ENCODE measurements at places on chromosomes 1 and 21.

GRCh38 chr1:177209357-177209756 is 38.6 kb downstream of the BRINP2 start:
- H3K27ac ChIP-seq: no peak overlapping the region
- no peak for DNase-seq
- H3K4me3 ChIP-seq: no peak overlapping the region

GRCh38 chr1:195934817-195935553 is 673.3 kb downstream of the KCNT2 start:
- H3K4me1 ChIP-seq: no peaks in the 10 kb centered on the region
- no peak for DNase-seq
- no peak overlapping the region for H3K4me3 ChIP-seq
- no peak overlapping the region for H3K27ac ChIP-seq
- H3K36me3 ChIP-seq: no peaks in the 10 kb centered on the region

- no peak for DNase-seq
- no peak overlapping the region for H3K27ac ChIP-seq
- no peak overlapping the region for H3K4me3 ChIP-seq
- H3K4me1 ChIP-seq: peaks cover 10% of the 10 kb centered on the region
- H3K36me3 ChIP-seq: no peaks in the 10 kb centered on the region
These were observed 12.8 kb upstream of the FOXO6 start for GRCh38 chr1:41348394-41348793.

DNA sequence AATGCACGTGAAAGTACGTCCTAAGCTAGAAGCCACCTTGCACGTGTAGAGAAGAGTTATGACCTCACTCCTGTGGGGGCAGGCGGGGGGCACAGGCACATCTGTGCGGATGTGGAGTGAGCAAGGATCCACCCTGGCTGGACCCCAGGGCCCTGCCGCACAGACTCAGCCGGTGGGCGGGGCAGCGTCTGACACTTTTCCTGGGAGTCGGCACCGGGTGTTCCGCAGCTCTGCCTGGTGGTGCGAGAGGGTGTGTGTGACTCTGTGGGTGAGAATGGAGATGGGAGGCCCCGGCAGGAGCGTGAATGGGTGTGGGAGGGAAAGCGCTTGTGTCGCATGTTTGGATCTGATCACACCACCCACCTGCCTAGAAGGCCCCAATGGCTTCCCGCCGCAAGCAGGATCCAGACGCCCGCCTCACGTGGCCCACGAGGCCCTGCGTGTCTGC is 29.5 kb downstream of the RAP1GAP start:
- no peak overlapping the region for H3K4me3 ChIP-seq
- no peak for DNase-seq

DNA sequence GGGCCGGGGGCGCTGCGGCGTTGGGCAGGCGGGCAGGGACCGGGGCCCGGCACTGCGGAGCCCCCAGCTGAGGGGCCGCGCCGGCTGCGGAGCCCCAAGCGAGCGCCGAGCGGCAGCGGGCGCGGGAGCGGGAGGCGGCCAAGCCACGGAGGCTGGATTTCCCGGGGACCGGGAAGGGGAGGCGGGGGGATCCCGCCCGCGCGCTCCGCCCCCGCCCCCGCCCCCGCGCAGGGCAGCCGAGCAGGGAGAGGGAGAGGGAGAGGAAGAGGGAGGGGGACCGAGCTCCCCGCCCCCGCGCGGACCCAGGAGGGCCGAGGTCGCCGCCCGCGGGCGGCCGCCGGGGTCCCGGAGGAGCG is at the start of gene DLGAP3:
Gene DLGAP3 (minus strand): TSS at position 154 of the 356 bp plus-strand sequence. CDS start 24,267 bp downstream, outside the sequence.
- peaks cover 5% of the 10 kb centered on the region for H3K4me1 ChIP-seq
- H3K27me3 ChIP-seq: peaks cover 31% of the 10 kb centered on the region
- H3K27ac ChIP-seq: no peak within 1 kb of the TSS
- peak within 1 kb of the TSS; percentile 44 for H3K4me3 ChIP-seq
- no peaks in the 10 kb centered on the region for H3K36me3 ChIP-seq
- no peak for DNase-seq

GRCh38 chr21:44596068-44596725 is 3.9 kb upstream of the KRTAP10-6 start:
- H3K4me3 ChIP-seq: no peak overlapping the region
- H3K27ac ChIP-seq: no peak overlapping the region
- H3K36me3 ChIP-seq: no peaks in the 10 kb centered on the region
- no peak for DNase-seq
- H3K27me3 ChIP-seq: no peaks in the 10 kb centered on the region

- no peaks in the 10 kb centered on the region for H3K4me1 ChIP-seq
- no peaks in the 10 kb centered on the region for H3K36me3 ChIP-seq
- H3K27ac ChIP-seq: no peak overlapping the region
- no peak for DNase-seq
- no peaks in the 10 kb centered on the region for H3K27me3 ChIP-seq
- no peak overlapping the region for H3K4me3 ChIP-seq
These were observed 114.0 kb downstream of the DTL start for GRCh38 chr1:212149566-212149965.

- no peaks in the 10 kb centered on the region for H3K27me3 ChIP-seq
- no peak overlapping the region for H3K4me3 ChIP-seq
- no peak for DNase-seq
- H3K36me3 ChIP-seq: no peaks in the 10 kb centered on the region
- H3K4me1 ChIP-seq: no peaks in the 10 kb centered on the region
- no peak overlapping the region for H3K27ac ChIP-seq
These were observed 107.1 kb upstream of the PAXBP1 start for GRCh38 chr21:32878661-32879060.

- H3K4me3 ChIP-seq: no peak overlapping the region
- no peaks in the 10 kb centered on the region for H3K4me1 ChIP-seq
These were observed 186.6 kb downstream of the AK5 start for GRCh38 chr1:77468257-77468948.

GRCh38 chr1:29256979-29257804 is 20.9 kb downstream of the PTPRU start:
- H3K36me3 ChIP-seq: peaks cover 3% of the 10 kb centered on the region
- peaks cover 26% of the 10 kb centered on the region for H3K4me1 ChIP-seq
- no peak overlapping the region for H3K4me3 ChIP-seq
- DNase-seq: no peak
- no peaks in the 10 kb centered on the region for H3K27me3 ChIP-seq

DNA sequence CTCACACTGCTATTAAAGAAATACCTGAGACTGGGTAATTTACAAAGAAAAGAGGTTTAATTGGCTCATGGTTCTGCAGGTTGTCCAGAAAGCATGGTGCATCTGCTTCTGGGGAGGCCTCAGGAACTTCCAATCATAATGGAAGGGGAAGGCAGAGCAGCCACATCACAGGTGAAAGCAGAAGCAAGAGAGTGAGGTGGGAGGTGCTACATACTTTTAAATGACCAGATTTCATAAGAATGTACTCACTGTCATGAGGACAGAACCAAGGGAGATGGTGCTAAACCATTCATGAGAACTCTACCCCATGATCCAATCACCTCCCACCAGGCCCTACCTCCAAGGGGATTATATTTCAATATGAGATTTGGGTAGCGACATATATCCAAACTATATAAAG is 55.7 kb downstream of the MRPL39 start:
- no peak overlapping the region for H3K4me3 ChIP-seq
- H3K36me3 ChIP-seq: no peaks in the 10 kb centered on the region
- no peak overlapping the region for H3K27ac ChIP-seq
- no peak for DNase-seq

DNA sequence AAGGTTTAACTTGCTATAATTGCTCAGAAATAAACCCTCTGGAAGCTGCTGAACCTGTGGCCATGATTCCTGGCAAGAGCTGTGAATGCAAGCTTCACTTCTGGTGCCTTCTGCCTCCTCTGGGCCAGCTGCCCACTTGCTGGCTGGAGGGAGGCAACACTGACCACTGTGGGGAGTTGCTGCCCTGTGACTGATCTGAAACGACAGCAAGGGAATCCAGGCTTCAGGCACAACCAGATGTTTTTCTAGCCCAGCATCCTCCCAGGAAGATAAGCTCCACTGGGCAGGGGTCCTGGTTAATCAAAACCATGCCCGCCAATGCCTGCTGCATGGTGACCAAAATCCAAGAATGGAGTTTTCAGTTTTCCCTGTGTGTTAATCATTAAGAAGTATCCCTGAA is 180.0 kb upstream of the HMGB4 start:
- H3K4me1 ChIP-seq: no peaks in the 10 kb centered on the region
- H3K4me3 ChIP-seq: no peak overlapping the region
- DNase-seq: no peak
- H3K27ac ChIP-seq: no peak overlapping the region

DNA sequence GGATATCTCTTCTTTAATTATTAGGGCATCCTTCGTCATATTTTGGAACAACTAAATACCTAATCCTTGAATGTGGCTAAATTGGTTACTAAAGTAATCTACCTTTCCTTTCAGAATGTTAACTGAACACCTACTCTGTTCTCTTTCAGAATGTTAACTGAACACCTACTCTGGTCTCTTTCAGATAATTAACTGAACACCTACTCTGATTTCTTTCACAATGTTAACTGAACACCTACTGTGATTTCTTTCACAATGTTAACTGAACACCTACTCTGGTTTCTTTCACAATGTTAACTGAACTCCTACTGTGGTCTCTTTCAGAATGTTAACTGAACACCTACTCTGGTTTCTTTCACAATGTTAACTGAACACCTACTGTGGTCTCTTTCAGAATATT is 21.9 kb downstream of the RAB7B start:
- no peak overlapping the region for H3K27ac ChIP-seq
- no peaks in the 10 kb centered on the region for H3K27me3 ChIP-seq
- DNase-seq: no peak
- H3K4me1 ChIP-seq: peaks cover 6% of the 10 kb centered on the region
- no peak overlapping the region for H3K4me3 ChIP-seq

- no peak overlapping the region for H3K27ac ChIP-seq
- no peak overlapping the region for H3K4me3 ChIP-seq
- no peak for DNase-seq
- H3K36me3 ChIP-seq: no peaks in the 10 kb centered on the region
- peaks cover 6% of the 10 kb centered on the region for H3K4me1 ChIP-seq
These were observed 736.8 kb upstream of the NCAM2 start for GRCh38 chr21:20261364-20261763.

- no peaks in the 10 kb centered on the region for H3K4me1 ChIP-seq
- no peak overlapping the region for H3K4me3 ChIP-seq
- DNase-seq: no peak
- no peak overlapping the region for H3K27ac ChIP-seq
- no peaks in the 10 kb centered on the region for H3K27me3 ChIP-seq
These were observed 67.8 kb downstream of the RNF220 start for GRCh38 chr1:44472620-44473525.

GRCh38 chr1:110485725-110486124 is 33.2 kb downstream of the KCNA10 start:
- no peaks in the 10 kb centered on the region for H3K4me1 ChIP-seq
- H3K27ac ChIP-seq: no peak overlapping the region
- no peak overlapping the region for H3K4me3 ChIP-seq
- H3K36me3 ChIP-seq: no peaks in the 10 kb centered on the region

GRCh38 chr1:177596485-177596884 is 373.4 kb downstream of the SEC16B start:
- no peak overlapping the region for H3K27ac ChIP-seq
- no peaks in the 10 kb centered on the region for H3K4me1 ChIP-seq
- no peak for DNase-seq
- no peaks in the 10 kb centered on the region for H3K27me3 ChIP-seq

GRCh38 chr1:22053017-22053860 is 730 bp downstream of the CDC42 start:
- peaks cover 9% of the 10 kb centered on the region for H3K4me1 ChIP-seq
- H3K27ac ChIP-seq: peak overlapping the region; percentile 99
- H3K27me3 ChIP-seq: no peaks in the 10 kb centered on the region

DNA sequence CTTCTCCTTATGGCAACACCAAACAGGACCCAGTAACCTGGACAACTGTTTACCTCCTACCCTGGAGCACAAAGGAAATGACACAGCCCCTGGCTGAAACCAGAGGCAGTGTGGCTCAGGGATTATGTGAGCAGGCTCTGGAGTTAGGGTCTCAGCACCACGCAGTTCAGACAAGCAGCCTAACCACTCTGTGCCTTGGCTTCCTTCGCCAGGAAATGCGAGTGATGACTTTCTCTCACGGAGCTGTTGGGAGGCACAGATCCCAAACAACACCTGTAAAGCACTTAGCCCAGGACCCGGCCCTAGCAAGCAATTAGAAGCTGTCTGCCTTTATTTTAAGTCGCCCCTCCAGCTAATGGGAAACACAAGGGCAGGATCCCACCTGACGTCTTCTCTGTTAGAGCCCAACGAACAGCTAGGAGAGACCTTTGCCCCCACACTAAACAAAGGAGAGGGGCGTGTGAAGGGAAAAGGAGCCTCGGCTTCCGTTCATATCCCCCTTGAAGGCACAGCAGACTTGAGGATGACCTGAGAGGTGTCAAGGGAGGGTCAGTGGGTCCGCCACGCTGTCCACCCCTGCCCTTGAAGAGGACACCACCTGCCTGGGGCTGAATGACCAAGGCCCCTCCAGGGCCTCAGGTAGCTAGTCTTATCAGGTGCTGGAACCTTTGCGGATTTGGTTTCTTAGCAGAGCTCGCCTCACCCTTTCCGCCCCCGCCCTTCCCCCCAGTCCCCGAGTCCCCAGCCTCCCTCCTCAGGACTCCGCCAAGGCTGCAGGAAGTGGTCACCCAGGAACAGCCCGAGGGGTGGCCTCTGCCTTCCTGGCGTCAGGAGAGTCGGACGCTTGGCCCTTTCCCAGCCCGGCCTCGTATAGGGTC is 860 bp downstream of the TMEM63A start:
- H3K36me3 ChIP-seq: peaks cover 3% of the 10 kb centered on the region
- peak overlapping the region; percentile 62 for H3K27ac ChIP-seq
- H3K27me3 ChIP-seq: no peaks in the 10 kb centered on the region
- peaks cover 15% of the 10 kb centered on the region for H3K4me1 ChIP-seq

GRCh38 chr1:210396541-210396940 is 67.8 kb downstream of the HHAT start:
- H3K27me3 ChIP-seq: no peaks in the 10 kb centered on the region
- H3K4me1 ChIP-seq: peaks cover 8% of the 10 kb centered on the region
- H3K36me3 ChIP-seq: no peaks in the 10 kb centered on the region
- no peak overlapping the region for H3K4me3 ChIP-seq
- no peak for DNase-seq

DNA sequence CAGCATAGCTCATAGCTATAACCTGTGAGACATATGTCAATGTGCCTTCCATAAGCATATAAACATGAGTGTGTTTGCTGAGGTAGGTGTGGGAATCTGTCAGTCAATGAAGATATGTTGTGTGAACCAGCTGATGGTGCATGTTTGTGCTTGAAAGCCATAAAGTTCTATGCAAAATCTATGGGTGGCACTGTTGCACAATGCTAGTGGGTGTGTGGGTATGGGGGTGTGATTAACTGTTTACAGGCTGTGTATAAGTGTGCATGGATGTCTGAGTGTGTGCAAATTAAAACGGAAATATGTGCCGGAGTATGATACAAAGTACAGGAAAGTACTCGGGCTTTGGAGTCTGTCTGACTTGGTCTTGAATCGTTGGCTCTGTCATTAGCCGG is 1.0 kb upstream of the ATP2B4 start:
- no peak for DNase-seq
- H3K27ac ChIP-seq: peak overlapping the region; percentile 95
- no peak overlapping the region for H3K4me3 ChIP-seq
- peaks cover 26% of the 10 kb centered on the region for H3K4me1 ChIP-seq
